Right cardiac atrium (tissue), 5 donors: ENCODE measurements at places on chromosomes 13 and 19. TPM values are rescaled to one million over a fixed set of nuclear protein-coding genes. Genes with fewer than 3 reads are reported as not detected.

The FOSB gene
- 8.4 TPM for total RNA-seq

The TRIP10 gene
- 83.8 TPM for total RNA-seq

The FFAR3 gene
- total RNA-seq: 0.31 TPM

The TSSK6 gene
- 0.91 TPM for total RNA-seq

The KLK14 gene
- not detected for total RNA-seq

The CYP4F12 gene
- 4.5 TPM for total RNA-seq

DNA sequence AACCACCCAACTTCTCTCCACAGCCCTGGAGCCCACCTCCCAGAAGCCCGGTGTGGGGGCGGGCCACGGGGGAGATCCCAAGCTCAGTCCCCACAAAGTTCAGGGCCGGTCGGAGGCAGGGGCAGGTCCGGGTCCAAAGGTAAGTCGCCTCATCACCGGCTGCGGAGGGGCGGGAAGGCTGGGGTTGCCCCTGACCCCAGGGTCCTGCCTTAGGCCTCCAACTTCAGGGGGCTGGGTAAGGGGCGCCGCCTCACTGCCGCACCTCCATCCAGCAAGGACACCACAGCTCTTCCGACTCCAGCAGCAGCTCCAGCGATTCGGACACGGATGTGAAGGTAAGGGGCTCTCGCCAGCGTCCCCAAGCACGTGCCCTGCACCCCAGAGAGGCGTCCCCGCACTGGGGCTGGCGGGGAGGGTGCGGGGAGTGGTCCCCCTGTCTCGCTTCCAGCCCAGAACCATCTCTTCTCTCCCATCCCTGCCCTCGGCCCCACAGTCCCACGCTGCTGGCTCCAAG, 358 bp downstream of the C19orf33 start:
- DNase-seq: peak; percentile 56

GRCh38 chr13:20270163-20270865, 38.2 kb upstream of the GJB6 start:
- no peak for DNase-seq

GRCh38 chr19:55283548-55284377, at the start of gene BRSK1:
TSS of gene BRSK1 (plus strand) at chr19:55283997. CDS start at chr19:55284443, 446 bp downstream.
- peak; percentile 72 for DNase-seq

DNA sequence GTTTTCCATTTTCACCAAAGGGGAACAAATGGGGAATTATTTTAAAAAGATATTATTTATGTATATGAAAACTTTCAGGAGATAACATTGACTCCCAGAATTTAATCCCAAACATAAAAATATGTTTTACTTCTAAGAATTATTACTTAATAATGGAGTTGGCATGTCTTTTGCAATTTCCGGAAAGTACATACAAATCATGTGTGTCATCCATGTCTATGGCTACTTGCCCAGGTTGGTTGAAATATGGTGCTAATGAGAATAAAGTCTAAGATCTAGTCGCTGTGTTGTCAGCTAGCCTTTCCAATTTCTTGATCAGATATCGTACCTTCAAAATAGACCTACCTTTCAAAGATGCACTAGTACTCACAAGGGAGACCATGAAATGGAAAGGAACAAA, 1003.2 kb upstream of the PCDH20 start:
- no peak for DNase-seq

- DNase-seq: no peak
These were observed 294.9 kb downstream of the NDFIP2 start for GRCh38 chr13:79775830-79776229.

DNA sequence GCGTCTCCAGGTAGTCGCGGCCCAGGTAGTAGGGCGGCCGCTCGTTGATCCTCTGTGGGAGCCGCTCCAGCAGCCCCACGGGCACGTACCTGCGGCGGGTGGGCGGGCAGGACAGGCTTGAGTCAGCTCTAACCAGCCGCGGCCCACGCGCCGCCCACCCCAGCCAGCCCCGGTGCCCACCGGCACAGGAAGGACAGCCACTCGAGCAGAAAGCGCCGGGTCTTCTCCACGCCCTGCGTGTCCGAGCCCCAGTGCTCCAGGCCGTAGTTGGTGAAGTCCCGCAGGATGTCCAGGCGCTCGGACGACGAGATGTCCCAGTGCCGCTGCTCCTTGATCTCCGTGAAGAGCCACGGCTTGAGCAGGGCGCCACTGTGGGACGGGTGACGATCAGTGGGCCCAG, 877 bp upstream of the PRR22 start:
- no peak for DNase-seq

GRCh38 chr13:91185294-91185863, 162.1 kb upstream of the MIR17HG start:
- DNase-seq: no peak

GRCh38 chr19:33216198-33216830, 9.3 kb downstream of the SLC7A10 start:
- DNase-seq: peak; percentile 36

- no peak for DNase-seq
These were observed 10.9 kb downstream of the ACP4 start for GRCh38 chr19:50801107-50801506.

DNA sequence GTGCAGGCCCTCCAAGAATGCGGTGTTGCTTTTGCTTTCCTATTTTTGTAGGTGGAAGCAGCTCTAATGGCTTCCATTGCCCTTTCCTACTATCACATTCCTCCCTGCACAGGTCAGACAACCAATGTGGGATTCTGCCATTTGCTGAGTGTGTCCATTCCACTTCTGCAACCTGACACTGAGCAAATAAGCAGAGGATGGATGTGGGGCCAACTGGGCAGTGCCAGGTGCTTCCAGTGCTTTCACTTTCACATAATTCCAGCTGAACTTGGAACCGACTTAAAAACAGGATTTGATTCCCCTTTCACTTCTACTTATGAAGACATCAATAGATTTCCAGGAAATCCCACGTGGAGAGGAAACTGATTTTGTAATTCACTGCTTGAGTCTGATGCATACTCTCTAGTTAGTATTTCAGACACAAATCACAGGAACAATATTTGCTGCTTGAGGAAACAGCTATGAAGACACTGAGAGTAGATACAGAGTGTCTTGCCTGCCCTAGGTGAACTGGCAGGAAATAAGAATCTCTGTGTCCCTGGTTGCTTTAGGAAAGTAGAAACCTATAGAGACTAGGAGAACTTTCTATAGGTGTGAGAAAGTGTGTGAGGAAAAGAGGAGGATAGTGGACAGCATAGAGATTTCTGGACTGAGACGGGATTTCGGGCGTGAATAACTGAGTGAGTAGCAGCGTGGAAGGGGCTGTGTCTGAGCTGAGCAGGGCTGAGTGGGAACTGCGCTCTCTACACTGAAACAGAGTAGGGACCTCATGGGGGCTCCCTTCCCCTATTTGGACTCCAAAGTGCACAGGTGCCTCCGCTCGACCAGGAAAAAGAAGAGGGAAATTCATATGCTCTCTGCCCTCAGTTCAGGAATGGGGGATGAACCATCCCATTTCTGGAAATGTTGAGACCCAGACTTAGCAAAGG, 22.5 kb downstream of the LGALS16 start:
- DNase-seq: no peak

GRCh38 chr19:797528-798414, 519 bp downstream of the PTBP1 start:
- DNase-seq: peak; percentile 97

- DNase-seq: peak; percentile 78
These were observed 644 bp downstream of the MED26 start for GRCh38 chr19:16627193-16627927.
